ENCODE measurements at places on chromosomes 4 and X.

DNA sequence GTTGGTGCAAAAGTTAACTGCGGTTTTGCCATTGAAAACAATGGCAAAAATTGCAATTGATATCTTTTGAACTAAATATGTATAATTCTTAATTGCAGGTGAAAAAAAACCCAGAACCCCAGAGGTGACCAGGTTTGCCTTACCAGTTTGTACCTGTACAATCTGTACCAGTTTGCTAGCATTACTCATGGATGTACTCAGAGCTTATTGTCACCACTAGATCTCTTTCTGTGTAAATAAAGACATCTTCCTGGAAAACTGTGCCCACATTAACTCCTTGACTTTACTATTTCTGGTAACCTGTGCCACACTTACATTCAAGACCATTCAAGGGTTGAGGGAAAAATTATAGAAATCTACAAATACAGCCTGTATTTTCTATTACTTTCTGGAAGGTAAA, 139.7 kb downstream of the ELOVL6 start:
- no peak for DNase-seq

GRCh38 chr4:17517664-17518063, 2.7 kb downstream of the CLRN2 start:
- DNase-seq, result no peak

DNA sequence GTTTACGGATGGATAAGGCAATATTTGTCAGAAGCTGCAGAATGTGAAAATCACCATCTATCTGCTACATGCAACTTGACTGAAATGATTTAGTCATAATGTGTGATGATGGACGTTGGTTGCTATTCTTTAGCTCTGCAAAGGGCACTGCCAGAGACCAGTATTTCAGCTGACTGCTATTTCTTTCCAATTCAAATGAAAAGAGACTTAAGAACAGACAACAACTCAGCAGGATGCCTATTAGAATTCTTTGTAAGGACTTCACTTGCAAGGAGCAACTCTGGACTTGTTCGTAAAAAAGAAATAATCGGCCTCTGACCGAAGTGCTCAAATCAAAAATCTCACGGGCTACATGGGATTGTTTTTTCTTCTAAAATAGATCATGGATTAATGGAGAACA, 262.7 kb downstream of the DHX15 start:
- no peak for DNase-seq

DNA sequence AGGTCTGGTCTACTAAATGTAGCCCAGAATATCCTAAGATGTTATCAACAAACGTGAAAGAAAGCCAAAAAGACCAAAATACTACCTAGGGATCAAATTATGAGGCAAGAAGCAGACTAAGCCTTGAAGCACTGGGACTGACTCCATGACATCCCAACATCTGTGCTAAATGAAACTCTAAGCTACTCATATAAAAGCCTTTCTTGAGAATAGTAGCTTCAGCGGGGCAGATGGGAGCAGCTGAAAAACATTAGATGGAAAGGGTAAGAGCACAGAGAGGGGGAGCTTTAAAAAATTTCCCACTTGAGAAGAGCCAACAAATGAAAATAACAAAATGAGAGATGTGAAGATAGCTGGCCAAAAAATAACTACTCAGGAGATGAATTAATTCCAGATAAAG, 81.7 kb downstream of the MAD2L1 start:
- DNase-seq, result no peak

- no peak for DNase-seq
These were observed 104.6 kb upstream of the ETNPPL start for GRCh38 chr4:108867476-108867875.

GRCh38 chr4:78778530-78778929, 2.4 kb downstream of the BMP2K start:
- DNase-seq, result no peak

GRCh38 chrX:29634516-29634915, 580.8 kb upstream of the MAGEB2 start:
- DNase-seq, result no peak

DNA sequence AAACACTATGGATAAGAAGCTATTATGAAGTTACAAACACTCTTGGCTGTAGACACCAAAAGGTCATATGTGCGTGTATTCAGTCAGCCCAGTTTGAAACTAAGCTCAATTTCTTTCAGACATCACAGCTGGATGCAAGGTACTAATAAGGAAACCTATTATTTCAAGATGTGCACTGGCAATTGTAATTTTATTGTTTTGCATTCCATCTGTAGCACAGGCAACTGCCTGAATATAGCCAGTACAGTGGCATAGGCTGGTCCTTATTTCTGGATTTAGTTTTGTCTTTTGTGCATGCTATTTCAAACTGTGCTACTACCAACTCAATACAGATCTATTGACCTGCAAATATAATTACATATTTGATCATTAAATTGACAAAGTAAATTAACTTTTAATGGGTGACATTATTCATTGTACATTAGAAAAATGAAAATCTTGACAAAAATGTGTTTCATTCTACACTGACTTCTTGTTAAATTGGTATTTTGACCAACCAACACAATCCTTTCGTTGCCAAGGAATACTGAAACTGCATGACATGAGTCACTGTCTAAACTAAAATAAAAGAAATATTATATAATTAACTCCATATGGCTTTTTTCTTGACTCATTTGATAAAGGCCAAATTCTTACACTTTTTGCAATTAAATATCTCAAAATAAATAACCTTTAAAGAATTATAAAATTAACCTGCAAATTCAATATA, 594.3 kb upstream of the ADGRL3 start:
- DNase-seq, result no peak

GRCh38 chr4:155772459-155773195, 13.8 kb downstream of the GUCY1B1 start:
- no peak for DNase-seq

DNA sequence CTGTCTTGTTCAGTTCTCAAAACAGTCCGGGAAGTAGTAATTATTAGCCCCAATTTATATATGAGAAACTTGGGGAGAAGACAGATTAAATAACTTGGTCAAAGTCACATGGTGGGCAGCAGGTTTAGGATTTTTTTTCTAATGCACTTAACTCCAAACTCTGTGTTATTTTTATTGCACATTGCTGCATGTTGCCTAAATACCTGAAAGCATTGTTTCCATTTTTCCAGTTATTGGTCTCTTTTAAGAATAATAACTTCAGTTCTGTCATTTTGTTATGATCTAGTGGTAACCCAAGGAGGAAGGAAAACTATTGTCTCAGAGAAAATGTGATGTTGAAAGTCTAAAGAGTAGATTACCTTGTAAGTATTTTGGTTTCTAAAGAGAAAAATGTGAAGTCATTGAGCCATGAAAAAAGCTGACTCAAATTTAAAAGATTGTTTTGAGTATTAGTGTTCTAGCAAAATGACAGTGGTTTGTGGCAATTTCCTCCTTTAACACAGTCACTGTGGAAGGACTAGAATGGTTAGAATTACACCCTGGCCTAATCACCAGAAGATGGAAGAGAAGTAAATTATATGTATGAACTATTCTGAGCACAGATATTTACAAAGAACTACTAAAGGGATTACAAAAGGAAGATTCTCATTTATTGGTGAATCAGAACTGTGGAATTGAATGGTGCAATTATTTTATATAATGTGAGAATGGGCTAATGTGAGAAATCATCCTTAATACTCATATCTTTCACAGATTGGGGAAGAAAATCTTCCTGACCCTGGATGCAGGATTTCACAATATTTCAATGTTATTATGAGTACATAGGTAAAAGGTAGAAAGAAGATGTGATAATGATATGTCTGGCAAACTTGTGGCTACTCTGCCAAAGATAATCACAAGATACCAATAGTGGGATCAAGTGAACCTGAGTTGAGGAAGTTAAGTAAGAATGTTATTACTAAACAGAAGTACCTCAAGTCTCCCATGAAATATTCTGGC, 21.7 kb upstream of the CXCL8 start:
- no peak for DNase-seq

DNA sequence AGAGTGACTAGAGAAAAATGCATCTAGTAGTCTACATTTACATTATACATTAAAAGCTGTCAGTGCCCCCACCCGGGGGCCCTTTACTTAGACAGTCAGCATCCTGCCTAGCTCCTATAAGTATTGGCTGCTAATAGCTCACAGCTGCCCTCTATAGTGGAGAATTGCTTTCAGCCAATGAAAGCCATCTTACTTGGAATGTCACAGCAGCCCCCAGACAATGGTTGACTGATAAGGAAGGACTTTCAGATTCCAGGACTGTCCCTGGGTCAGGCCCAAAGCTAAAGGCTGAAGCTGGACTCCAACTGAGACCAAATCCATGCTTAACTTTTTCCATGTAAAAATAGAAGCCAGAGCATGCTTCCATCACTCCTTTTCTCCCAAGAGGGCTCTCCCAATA, 196.9 kb downstream of the ANKRD50 start:
- no peak for DNase-seq

- DNase-seq, result no peak
These were observed 52.0 kb upstream of the PDLIM5 start for GRCh38 chr4:94399721-94400120.

GRCh38 chrX:27186671-27187070, 276.5 kb downstream of the PPP4R3C start:
- no peak for DNase-seq

- no peak for DNase-seq
These were observed 20.6 kb downstream of the SLC39A8 start for GRCh38 chr4:102324730-102325129.

DNA sequence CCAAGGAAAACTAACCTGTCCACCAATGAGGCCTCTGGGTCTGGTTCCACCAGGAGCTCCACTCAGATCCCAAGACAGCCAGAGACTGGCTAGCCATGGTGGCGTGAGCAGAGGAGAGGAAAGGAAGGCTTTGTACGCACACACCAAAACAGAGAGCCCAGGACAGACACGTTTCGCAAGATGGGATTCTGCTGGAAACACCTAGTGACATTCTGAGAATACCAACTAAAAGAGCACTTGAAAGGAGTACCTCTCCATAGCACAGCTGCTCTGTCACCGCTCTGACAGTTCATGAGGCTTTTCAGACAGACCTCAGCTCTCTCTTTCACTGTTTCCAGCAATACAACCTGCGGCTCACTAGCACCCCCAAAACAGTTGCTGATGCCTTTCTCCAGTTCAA, 105.0 kb downstream of the SH3KBP1 start:
- no peak for DNase-seq

DNA sequence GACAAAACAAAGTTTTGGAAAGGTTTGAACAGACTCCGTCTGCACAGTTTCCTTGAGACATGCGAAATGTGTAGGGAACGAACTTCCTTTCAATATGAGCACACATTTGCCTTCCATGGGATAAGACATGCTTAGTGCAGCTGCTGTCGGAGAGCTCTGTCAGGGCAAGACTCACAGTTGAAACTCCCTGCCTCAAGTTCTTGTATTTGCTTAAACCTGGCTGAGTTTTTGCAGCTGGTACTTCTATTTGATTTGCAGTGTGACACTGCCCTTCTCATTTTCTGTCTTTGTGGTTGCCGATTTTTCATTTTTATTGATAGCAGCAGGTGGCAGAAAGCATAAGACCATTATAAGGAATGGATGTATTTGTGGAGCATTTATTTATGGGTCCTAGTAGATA, 18.2 kb upstream of the RHOH start:
- DNase-seq, result no peak

DNA sequence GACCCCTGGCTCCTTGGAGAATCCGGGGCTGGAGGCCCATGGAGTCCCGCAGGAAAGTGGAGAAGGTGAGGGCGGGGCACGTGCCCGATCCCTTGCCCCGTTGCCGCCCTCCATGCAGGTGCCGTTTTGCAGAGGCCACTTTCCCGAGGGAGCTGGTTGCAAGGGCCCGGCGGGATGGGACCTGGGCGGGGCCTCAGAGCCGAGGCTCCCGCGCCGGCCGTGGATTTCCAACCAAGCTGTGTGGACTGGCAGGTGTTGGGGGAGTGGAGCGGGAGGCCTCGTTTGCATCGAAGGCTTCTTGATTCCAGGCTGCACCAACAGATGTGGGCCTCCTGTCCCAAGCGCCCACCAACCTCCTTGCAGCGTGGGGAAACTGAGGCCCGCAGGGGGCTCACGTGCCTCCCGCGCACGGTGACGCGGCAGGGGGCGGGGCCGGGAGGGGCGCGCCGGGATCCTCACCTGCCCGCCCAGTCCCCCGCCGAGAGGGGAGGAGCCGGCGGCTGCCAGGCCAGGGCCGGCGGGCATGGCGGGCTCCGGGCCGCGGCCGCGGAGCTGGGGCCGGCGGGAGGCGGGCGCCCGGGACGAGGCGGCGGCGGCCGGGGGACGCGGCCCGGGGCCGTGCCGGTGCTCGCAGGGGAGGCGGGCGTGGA, 24.9 kb downstream of the SH3BP2 start:
- DNase-seq, result no peak

- no peak for DNase-seq
These were observed 34.0 kb upstream of the AMOT start for GRCh38 chrX:112874614-112875013.

DNA sequence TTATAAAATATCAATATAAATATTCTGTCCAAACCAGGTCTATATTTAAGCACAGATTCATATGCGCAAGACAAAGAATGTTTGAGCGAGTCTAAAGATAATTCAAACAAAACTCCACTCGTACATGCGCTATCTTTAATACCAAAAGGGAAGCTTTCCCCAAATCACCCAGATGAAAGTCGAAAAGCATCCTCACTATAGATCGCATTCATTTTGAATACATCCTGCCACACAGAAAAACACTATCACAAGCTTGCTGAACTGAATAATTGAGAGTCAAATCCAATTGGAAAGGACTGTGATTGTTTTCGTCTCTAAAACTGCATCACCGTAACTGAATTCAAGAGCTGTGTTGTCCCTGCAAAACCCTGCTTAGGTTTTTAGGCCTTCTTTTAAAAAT, 685 bp downstream of the TASL start:
- DNase-seq, result no peak

DNA sequence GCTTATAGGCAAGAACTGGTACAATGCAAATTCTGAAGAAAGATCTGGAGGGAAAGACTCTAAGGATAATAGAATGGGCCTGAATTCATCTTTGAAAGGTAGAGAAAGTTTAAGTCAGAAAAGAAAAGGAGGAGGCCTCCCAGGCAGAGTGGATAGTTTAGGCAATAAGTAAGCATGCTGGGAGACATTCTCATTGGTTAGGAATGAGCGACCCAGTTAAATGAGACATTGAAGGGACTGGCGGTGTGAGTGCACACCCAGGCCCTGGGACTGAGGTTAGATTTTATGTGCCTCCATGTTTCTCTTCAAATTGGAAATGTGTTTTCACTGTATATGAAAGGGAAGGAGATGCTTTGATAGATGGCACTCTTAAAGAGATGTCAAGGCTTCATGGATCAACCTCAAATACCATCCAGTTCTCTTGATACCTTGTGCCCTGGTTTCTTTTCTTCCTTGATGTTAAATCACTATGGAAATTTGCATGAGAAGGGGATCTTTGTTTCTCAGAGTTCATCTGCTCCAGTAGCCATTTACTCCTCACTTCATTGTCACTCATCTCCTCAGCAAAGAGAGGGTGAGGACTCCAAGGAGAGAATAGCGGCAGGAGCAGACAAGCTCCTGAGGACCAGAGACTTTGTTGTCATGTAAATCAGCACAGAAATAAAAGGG, 584.2 kb upstream of the INTU start:
- no peak for DNase-seq

- DNase-seq, result no peak
These were observed 7.2 kb upstream of the TMEM255A start for GRCh38 chrX:120318411-120318810.

GRCh38 chrX:11138498-11139390, 27.6 kb downstream of the HCCS start:
- no peak for DNase-seq
